Non-pigmented ciliary epithelial cell (primary cell): ENCODE measurements at places on chromosomes 1 and 21.

DNA sequence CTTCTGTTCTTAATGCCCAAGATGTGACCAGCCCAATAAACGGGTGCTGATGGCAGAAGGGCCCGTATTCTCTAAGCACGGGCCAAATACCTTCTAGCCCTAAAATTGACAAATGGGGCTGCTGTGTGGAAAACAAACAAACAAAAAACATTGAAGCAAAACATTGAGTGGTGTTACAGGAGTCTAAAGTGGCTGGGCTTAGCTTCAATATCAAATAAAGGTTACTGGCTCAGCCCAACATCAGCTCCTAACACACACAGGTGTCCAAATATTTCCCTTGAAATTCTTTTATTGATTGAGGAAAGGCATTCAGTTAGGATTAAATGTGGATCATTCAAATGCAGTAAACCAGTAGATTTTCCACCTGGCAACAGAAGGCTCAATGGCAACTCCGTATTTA, 13.3 kb upstream of the TTF2 start:
- no peak for DNase-seq

GRCh38 chr1:88098881-88099280, 585.2 kb upstream of the PKN2 start:
- DNase-seq = no peak

- no peak for DNase-seq
Measured at GRCh38 chr1:153752571-153753195, 22.5 kb upstream of the SLC27A3 start.

GRCh38 chr1:206704226-206704625, 19.5 kb downstream of the MAPKAPK2 start:
- no peak for DNase-seq

- no peak for DNase-seq
Measured at GRCh38 chr1:15173863-15174614, 20.5 kb downstream of the TMEM51 start.

- no peak for DNase-seq
Measured at GRCh38 chr1:1781526-1781903, 3.2 kb upstream of the NADK start.

- DNase-seq = no peak
Measured at GRCh38 chr1:227775841-227776240, 39.6 kb upstream of the PRSS38 start.

DNA sequence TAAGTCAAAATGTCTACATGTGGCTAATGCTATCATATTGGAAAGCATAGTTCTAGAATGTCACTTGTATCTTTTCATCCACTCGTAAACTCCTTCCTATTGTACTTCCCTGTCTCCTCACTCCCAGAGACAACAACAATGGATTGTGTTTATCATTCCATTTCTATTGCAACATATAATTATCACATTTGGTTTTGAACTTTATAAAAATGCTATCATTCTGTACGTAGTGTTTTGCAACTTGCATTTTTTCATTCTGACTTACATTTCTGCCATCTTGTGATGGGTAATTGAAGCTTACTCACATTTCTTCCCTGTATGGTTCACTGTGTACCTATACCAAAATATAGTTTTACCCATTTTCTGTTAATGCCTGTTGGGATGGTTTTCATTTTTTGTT, 14.5 kb upstream of the CSF3R start:
- peak; percentile 11 for DNase-seq
